NCI-H2171 treated with DMSO at 0.1 percent for 48 hours (cell line): ENCODE measurements at places on chromosomes 6 and 20.

DNA sequence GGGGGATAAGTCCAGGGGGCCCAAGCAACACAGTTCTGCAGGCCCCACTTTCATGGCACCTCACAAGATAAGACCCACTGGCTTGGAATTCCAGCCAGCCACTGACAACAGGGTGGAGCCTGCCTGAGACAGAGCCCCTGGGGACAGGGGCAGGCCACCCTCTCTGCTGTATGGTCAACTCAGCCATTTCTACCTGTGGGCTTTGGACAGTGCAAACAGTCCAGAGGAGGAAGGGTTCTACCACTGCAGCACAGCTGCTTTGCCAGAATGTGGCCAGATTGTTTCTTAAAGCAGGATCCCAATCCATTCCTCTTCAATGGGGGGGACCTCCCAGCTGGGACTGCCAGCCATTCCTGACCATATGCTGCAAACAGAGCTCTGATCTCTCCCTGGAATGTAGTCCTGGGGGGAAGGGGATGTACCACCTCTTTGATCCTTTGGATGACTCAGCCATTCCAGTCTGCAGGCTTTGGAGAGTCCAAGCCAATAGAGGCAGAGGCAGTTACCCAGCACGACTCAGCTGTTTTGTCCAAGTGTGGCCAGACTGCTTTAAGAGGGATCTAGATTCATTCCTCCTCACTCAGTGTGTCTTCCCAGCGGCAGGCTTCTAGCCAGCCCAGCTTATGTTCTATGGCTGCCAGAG is 842.2 kb downstream of the EPHA7 start:
- DNase-seq = no peak

DNA sequence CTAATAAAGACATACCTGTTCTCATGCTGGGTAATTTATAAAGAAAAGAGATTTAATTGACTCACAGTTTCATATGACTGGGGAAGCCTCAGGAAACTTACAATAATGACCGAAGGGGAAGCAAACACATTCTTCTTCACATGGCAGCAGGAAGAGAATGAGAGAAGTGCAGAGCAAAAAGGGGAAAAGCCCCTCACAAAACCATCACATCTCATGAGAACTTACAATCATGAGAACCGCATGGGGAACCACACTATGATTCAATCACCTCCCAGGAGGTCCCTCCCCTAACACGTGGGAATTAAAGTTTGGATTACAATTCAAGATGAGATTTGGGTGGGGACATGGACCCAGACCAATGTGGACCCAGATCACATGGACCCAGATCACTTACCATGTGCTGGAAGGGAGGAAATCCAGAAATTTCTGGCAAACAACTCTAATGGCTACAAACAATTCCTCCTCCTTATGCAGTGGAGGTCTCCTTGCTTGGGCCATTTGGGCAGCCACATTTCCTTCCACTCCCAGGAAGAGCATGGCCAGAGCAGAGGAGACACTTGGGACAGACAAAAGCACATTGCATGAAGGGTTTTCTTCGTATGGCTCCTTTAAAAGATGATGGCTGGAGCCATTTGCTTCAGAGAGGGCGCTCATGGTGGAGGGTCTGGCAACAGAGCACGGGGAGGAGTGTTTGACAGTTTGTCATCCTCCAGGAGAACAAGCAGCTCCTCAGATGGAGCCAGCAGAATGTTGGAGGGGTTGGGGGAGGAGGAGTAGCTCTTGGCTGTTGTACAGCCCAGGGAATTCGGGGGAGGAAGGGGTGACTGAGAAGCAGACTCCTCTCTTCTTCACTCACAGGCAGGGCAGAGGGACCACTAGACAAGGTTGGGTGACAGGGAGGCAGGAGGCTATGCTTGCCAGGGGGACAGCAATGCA is 30.4 kb downstream of the SERPINB9 start:
- DNase-seq = no peak

DNA sequence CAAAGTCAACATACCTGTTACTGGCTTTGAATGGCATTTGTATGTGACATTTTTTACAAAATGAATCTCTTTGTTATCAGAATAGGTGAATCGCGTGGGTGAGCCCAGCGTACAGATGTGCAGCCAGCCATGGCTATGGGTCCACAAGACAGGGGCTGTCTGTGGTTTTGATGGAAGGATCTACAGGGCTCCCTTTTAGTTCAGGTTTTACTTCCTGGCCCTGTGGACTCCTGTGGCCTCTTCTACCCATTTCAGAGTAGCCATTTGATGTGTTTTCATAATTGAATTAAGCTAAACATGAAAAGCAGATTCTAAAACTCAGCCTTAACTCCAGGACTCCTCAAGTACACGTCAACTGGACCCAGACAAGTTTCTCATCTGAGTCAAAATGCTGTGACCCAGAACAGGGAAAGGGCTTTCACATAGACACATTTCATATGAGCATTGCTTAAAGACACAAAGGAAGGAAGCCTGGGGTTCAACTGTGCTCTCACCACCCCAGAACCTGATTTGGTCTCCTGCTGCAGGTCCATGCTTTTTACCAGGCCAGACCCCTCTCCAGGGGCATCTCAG is 105.3 kb upstream of the NAA20 start:
- DNase-seq = no peak

- no peak for DNase-seq
Measured at GRCh38 chr20:37392441-37393195, 46.7 kb downstream of the SRC start.

DNA sequence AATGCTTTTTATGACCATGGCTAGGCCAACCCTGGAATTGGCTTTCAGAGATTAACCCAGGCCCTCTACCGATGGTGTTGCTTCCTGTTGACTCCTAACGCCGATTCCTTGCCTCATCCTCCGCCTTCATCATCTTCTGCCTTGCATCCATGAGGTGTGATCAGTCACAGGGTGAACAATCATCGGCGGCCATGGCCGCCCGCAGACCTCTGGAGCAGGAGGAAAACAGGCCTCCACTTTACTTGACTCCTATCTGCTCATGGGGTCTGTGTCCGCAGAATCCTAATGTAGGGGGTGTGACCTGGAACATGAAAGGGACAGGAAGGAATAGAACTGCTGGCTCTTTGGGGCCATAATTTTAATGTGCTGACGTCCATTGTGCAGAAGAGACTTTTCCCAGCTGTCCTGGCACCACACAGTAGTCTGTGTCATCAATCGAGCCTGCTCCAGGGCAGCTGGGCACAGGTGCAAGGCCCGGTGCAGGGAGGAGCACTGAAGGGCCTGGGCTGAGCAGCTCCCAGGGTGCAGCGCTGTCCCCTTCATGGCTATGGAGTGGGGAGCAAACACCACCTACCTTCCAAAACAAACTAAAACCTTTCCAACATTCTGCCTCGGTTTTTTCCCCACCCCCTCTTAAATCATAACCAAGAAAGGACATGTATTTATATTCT is 8.0 kb downstream of the SLC22A3 start:
- no peak for DNase-seq

GRCh38 chr20:52972190-52972937 is at the start of gene TSHZ2:
TSS of gene TSHZ2 (plus strand) at chr20:52972358. CDS start at chr20:52973294, 936 bp downstream.
- DNase-seq = no peak

DNA sequence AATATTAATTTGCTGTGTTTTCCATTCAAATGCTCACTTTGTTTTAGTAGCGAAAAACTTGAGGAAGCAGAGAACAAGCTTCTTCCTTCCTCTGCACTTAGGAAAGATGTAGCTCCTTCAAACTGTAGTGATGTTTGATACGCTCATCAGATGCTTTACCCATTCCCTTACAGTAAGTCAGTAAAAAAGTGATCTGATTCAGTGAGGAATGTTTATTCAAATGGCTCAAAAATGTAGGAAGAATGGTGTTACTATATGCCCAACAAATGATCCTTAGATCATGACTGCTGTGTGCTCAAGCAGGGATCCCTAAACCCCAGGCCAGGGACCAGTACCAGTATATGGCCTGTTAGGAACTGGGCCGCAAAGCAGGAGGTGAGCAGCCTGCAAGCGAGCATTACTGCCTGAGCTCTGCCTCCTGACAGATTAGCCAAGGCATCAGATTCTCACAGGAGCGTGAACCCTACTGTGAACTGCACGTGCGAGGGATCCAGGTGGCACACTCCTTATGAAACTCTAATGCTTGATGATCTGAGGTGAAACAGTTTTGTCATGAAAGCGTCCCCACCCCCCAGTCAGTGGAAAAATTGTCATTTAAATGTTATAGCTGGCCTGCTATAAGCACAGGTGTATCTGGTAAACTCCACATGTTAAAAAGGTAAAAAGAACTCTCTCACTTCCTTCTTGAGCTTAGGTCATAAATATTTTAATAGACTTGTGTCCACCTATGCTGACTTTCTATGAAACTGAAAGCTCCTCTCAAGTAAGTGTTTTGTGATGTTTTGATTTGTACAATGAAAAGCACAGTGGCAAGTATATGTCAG is 187.2 kb downstream of the FOXC1 start:
- peak; percentile 2 for DNase-seq

DNA sequence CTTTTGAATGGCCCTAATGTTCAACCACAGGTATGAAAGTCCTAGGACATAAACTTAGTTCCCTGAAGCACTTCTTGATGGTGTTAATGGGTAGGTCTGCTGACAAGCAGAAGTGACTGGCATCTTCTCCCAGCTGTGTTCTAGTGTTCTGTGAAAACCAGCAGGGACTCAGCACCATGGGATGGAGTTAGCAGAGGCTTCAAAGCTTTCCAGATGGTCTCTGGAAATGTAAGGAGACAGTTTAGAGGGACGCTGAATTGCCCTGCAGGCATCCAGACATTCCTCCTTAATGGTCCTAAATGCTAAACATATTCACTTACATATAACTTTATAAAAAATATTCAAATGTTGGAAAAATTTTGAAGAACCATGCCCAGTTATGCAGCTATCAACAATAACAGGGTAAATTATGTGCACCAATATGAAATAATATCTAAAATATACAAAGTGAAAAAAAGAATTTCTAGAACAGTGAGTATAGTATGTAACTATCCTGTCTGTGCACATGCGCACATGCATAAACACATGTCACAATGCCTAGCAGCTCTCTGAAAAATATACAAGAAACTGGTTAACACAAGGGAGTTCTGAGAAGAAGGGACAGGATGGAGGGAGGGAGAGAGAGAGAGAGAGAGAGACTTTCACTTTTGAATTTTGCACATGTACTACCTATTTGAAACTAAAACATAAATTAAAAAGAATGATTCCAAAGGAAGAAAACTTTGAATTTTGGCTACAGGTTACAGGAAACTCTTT is 87.2 kb downstream of the PRDM1 start:
- DNase-seq = no peak

DNA sequence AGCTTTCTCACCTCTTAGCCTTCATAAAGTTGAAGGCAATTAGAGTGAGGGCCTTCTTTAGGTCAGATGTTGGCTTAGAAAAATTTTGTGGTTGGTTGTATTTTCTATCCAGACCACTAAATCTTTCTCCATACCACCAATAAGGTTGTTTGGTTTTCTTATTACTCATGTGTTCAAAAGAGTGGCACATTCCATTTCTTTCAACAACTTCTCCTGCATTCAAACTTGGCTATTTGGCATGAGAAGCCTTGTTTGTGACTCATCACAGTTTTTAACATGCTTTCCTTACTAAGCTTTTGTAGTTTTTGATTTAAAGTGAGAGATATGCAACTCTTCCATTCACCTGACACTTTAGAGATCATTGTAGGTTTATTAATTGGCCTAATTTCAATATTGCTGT is 949.6 kb downstream of the TBC1D32 start:
- no peak for DNase-seq

GRCh38 chr20:17012546-17013226 is 214.2 kb upstream of the PCSK2 start:
- DNase-seq = no peak

- DNase-seq = peak; percentile 19
Measured at GRCh38 chr20:32206760-32207625, 550 bp downstream of the PLAGL2 start.

GRCh38 chr20:59825944-59826759 is 107.3 kb downstream of the SYCP2 start:
- peak; percentile 82 for DNase-seq

DNA sequence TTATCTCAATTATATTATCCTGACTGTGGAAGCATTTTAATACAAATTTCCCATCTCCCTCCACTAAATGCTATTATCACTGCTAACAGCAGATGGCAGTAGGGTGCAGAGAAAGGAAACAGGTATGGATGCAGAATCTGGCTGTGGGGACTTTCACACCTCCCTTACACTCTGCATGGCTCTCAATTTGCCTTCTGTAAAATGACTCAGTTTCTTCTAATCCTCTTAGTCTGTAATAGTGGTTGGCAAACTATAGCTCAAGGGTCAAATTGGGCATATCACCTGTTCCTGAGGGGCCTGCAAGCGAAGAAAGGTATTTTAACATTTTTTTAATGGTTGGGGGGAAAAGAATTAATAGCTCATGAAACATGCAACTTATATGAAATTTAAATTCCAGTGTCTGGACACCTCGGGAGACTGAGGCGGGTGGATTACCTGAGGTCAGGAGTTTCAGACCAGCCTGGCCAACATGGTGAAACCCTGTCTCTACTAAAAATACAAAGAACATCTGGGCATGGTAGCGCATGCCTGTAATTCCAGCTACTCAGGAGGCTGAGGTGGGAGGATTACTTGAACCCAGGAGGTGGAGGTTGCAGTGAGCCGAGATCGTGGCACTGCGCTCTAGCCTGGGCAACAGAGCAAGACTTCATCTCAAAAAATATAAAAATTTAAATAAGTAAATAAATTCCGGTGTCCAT is 83.5 kb downstream of the ZMYND8 start:
- DNase-seq = peak; percentile 81

DNA sequence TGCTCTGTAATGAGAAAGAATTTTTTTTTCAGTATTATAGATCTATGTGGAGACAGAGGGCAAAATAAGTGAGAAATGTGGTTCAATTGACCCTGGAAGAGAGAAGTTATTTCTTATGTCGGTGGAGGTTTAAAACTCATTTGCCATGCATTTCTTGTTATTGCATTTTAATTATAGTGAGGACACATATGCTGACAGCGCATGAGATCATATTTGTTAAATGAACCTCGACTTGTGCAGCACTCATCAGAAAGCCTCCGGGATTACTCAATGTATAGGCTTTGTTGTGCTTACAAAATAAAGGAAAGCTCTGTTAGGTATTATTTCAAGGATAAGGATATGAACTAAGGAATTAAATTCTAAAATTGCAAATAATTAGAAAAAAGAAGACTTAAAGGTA is 915.1 kb upstream of the MAP3K7 start:
- DNase-seq = peak; percentile 1

DNA sequence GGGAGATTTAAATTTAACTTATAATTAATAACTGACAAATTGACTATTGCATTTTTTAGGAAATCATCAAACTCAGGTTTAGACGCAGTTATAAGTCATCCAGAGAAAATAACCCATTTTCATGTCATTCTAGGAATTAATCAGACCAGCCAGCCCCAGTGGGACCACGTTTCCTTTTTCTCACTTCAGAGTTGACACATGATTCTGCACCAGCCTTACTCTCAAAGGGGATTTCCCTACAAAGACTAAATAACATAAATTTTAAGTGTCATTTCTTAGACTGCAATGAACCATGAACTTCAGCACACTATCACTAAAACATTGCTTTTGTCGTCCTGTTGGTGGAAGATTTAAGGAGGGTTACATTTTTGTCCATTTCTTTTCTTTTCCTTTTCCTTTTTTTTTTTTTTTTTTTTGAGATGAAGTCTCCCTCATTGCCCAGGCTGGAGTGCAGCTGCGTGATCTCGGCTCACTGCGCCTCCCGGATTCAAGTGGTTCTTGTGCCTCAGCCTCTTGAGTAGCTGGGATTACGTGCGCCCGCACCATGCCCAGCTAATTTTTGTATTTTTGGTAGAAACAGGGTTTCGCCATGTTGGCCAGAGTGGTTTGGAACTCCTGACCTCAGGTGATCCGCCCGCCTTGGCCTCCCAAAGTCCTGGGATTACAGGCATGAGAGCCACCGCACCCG is 3.6 kb downstream of the IPCEF1 start:
- DNase-seq = no peak

GRCh38 chr6:39377539-39377950 is 55.0 kb upstream of the KCNK16 start:
- peak; percentile 68 for DNase-seq

GRCh38 chr6:20204512-20204894 is 7.8 kb downstream of the MBOAT1 start:
- DNase-seq = no peak
